ENCODE measurements at places on chromosomes 7 and 10.

DNA sequence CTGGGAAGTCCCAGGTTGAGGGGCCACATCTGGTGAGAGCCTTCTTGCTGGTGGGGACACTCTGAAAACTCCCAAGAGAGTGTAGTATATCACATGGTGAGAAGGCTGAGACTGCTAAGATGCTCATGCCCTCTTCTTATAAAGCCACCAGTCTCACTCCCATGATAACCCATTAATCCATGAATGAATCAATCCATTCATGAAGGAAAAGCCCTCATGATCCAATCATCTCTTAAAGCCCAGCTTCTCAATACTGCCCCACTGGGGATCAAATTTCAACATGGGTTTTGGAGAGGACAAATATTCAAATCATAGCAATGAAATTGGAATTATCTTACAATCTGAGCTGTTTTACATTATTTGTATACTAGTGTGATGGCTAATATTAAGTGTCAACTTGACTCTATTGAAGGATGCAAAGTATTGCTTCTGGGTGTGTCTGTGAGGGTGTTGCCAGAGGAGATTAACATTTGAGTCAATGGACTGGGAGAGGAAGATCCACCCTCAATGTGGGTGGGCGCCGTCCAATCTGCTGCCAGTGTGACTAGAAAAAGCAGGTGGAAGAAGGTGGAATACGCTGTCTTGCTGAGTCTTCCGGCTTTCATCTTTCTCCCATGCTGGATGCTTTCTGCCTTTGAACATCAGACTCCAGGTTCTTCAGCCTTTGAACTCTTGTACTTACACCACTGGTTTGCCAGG is 14.3 kb upstream of the UBE2D1 start:
- no peak for DNase-seq

DNA sequence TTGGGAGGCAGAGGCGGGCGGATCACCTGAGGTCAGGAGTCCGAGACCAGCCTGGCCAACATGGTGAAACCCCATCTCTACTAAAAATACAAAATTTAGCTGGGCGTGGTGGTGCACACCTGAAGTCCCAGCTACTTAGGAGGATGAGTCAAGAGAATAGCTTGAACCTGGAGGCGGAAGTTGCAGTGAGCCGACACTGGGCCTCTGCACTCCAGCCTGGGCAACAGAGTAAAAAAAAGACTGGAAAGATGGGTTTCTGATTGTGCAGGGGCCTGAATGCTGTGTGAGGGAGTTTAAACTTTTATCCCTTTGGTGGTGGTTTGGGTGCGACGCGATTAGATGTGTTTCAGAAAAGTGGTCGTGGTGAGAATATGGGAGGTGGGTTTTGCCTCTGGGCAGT is 1.8 kb downstream of the CHST12 start:
- DNase-seq, result no peak

DNA sequence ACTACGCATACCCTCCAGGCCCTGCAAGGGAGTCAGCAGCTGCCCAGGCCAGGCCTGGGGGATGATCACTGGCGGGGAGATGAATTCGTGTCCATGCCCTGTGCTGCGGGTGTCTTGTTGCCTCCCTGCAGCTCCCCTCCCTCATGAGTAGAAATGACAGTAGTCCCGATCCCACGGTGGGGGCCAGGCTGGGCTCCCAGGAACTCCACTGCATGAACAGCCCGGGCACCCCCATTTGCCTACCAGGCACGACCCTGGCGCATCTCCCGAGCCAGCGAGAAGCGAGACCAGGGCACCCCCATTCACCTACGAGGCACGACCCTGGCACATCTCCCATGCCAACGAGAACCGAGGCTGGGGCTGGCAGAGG is 246.5 kb downstream of the ELFN1 start:
- no peak for DNase-seq

- DNase-seq, result no peak
Observed at GRCh38 chr10:34187201-34187600, 627.9 kb downstream of the PARD3 start.

GRCh38 chr7:25952261-25953057 is 199.5 kb upstream of the NFE2L3 start:
- no peak for DNase-seq

GRCh38 chr10:51910189-51910588 is 210.8 kb upstream of the CSTF2T start:
- DNase-seq, result no peak

All from stimulated activated CD8-positive, alpha-beta memory T cell treated with anti-CD3 and anti-CD28 coated beads, Interleukin-2, amount 100 ng/mL, for 1 hour (primary cell).